ENCODE measurements at places on chromosomes 4 and X.
A peak's percentile ranks its signal among the peaks of the same experiment; 100 is the strongest.

DNA sequence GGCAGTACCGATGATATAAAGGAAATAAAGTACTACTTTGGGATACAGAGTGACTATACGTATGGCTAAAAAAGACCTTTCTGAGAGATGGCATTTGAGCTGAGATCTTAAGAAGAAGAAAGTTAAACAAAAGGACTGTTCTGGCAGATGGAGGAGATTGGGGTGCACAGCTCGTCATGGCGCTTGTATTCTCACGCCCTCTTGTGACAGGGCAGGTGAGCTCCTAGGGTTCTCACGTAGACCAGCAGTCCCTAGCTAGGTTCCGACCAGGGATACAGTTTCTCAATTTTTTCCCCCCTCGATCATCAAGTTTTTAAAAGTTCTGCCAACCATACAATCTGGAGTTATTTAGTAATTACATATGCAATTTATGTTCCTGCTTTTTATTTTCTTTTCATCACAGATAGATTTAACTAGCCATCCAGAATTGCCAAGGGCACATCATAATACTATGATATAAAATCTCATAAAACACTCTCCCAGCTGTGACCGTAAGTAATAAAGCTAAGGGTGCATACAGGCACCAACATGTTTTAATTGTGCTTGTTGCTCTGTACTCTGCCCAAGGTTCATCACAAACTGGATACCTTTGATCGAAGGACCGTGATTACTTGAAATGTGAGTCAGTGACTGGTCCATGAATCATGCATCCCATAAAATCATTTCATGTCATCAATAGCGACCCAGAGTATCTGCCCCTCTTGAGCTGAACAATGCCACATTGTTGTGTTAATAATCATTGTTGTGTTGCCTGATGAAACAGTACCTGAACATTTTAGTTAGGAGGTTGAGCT lies 69.4 kb upstream of the ZNF518B start:
- no peak for DNase-seq

- peak; percentile 75 for DNase-seq
Measured at GRCh38 chrX:19585332-19586082, 70.2 kb upstream of the MAP3K15 start.

DNA sequence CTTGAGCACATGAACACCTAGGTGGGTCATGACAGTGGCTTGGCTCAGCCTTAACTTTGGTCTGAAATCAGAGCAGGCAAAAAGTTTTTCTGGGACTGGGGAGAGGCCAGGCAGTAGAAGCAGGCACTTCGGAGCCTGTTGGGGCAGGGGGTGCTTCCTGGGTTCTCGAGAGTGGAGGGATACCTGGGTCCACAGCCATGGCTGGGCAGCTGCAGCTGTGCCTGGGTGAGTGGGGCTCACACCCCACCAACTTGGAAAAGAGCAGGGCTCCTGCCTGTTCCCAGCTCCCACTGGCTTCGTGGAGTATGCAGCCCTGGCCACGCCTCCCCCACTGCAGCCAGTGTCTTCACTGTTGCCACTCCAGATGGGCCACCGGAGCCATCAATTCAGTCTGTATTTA lies 56.4 kb upstream of the NUDT6 start:
- no peak for DNase-seq

GRCh38 chr4:44447563-44448504 lies 775 bp downstream of the KCTD8 start:
- peak; percentile 71 for DNase-seq

DNA sequence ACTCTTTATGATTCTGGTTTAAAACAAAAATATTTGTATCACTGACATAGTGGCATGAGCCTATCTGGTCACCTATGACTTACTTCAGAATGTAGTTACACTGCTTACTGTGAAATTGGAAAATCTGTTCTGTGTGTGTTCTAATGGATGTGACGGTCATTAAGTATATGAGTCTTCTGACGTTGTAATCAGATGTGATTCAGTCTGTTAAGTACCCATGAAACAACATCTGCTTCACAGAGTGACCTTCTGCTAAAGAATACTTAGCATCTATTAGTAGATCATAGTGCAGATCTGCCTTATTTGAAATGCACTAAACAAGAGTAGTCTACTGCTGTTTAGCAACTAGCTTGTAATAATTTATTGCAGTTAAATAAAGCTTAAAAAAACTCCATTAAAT lies 317.1 kb downstream of the DCTD start:
- no peak for DNase-seq

DNA sequence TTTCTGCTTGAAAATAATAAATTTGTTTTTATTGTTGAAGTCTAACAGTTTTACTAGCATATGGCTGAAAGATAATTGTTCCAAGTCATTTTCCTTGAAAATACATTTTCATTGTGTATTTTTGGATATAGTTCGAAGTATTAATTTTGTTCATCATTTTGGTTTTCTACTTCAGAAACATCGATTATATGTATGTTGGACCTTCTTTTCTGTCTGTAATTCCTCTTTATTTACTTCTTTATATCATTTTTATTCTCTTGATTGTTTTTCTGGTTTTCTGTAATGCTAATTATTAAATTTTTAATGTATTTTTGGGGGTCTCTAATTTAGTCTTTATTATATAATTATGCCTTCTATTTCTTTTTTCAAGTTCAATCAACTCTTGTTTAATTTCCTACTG lies 407.1 kb upstream of the FRG1 start:
- DNase-seq: no peak

- DNase-seq: no peak
Measured at GRCh38 chrX:17405225-17405969, 30.4 kb downstream of the NHS start.

Measured in thyroid gland (tissue), 4 donors.